ENCODE measurements at places on chromosomes 1 and 21.

DNA sequence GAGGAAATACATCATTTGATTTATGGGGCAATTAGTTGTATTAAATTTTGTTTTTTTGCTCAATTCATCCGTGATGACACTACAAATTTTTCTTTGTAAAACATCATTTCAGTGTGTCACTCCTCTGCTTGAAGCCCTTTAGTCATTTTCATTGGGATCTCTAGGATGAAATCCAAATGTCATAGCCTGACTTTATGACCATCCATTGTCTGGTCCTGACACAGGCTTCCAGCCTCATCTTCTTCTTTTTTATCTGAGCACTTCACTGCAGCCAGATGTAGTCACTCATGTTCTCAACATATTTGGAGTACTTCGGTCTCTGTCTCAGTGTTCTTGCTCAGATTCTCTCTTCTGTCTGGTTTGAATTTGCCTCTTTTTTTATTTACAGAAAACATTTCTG is 173.1 kb downstream of the HMCN1 start:
- no peak for DNase-seq

- peak; percentile 48 for DNase-seq
Observed at GRCh38 chr1:171743081-171743870, 1.4 kb upstream of the VAMP4 start.

GRCh38 chr1:194570476-194570875 is 1384.1 kb upstream of the B3GALT2 start:
- DNase-seq: peak; percentile 30

GRCh38 chr1:24327891-24328290 is 8.7 kb downstream of the GRHL3 start:
- DNase-seq: no peak

DNA sequence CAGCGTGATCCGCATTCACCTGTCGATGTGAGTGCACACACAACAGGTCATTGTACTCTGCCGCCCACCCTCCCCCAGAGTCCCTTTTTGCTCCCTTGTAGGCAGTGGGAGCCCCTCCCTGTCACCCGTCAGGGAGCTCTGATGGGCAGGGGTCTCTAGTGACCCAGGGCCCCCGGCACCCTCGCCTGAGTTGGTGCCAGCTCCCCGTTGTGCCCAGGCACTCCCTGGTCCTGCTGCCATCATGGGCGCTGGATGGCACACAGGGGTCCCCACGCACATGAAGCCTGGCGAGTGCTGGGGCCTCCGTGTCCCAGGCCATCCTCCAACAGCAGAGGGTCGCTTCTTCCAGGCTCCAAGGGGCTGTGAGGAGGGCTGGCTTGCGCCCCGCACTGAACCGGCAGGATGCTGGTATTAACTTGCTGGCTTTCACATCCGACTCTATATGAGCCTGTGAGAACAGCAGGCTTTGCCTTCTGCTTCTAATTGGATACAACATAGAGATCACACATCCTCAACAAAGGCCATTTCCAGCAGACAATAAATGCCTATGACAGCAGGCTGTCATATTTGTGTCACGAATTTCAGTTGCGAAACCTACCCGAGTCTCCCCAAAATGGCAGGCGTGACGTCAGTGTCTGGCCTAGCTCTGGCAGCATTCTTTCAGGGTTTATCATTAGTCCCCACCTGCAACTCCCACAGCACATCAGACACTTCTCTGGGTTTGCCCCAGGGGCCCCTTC is 35.4 kb downstream of the KIAA1614 start:
- no peak for DNase-seq

DNA sequence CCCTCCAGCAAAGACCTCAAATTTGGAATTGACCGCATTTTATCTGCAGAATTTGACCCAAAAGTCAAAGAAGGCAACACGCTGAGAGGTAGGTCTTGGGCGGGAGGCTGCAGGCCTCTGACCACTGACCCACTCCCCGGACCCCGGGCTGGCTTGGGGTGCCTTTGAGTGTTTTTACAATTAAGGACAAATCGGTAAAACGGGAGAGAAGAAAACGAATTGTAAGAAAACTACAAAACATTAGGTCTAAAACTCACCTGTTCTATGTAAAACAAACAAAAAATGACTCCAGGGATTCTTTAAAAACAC is 1.1 kb downstream of the HLX start:
- no peak for DNase-seq

GRCh38 chr1:225425201-225425786 is 2.5 kb downstream of the LBR start:
- no peak for DNase-seq

GRCh38 chr1:177190308-177190970 is 19.7 kb downstream of the BRINP2 start:
- DNase-seq: no peak

- peak; percentile 63 for DNase-seq
Observed at GRCh38 chr1:87129606-87130005, 199.1 kb upstream of the LMO4 start.

- no peak for DNase-seq
Observed at GRCh38 chr1:236348071-236348470, 46.0 kb upstream of the EDARADD start.

GRCh38 chr1:68372487-68372886 is 77.3 kb downstream of the RPE65 start:
- no peak for DNase-seq

DNA sequence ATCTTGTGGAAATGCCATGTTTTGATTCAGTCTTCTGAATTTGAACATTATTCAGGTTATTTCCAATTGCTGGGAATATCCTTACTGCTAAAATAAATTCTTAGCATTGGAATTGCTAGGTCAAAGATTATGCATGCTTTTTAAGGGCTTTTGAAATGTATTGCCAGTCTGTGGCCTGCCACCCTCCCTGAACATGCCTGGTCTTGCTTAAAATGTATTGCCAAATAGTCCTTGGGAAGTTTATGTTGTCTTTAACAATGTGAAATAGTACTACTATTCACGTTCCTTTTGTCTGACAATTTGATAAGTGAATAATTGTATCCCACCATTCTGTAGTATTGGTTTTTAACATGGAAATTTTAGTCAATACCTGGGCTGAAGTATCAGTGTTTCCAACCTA is 13.6 kb downstream of the TARDBP start:
- no peak for DNase-seq
